ENCODE measurements at places on chromosomes 1 and 21.
A peak's percentile ranks its signal among the peaks of the same experiment; 100 is the strongest.

- peak; percentile 80 for DNase-seq
These were observed 4.4 kb upstream of the LGR6 start for GRCh38 chr1:202189001-202189790.

DNA sequence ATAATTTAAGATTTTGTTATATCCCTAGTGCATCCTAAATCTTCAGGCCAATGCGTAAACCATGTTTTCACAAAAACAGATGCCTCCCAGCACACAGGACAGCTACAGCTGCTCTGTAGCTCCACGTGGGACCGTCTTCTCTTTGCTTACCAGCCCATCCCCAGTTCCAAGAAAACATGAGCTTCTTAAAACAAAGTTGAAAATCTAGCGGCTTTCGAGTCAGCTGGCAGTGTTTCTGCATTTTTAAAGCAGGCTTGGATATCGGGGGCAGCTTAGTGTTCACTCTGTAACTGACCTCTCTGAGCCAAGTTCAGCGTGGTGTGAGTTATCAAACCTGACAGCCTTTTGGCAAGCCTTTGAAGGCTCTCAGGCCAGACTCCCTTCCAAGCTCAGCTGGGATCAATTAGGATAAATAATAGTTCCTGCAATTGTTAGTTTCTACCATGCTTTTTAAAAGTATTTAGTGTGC is 881.5 kb downstream of the LTN1 start:
- DNase-seq: no peak

GRCh38 chr1:86430376-86430775 is 6.4 kb downstream of the CLCA2 start:
- DNase-seq: no peak

GRCh38 chr1:57910782-57911181 is 486.9 kb upstream of the DAB1 start:
- no peak for DNase-seq

DNA sequence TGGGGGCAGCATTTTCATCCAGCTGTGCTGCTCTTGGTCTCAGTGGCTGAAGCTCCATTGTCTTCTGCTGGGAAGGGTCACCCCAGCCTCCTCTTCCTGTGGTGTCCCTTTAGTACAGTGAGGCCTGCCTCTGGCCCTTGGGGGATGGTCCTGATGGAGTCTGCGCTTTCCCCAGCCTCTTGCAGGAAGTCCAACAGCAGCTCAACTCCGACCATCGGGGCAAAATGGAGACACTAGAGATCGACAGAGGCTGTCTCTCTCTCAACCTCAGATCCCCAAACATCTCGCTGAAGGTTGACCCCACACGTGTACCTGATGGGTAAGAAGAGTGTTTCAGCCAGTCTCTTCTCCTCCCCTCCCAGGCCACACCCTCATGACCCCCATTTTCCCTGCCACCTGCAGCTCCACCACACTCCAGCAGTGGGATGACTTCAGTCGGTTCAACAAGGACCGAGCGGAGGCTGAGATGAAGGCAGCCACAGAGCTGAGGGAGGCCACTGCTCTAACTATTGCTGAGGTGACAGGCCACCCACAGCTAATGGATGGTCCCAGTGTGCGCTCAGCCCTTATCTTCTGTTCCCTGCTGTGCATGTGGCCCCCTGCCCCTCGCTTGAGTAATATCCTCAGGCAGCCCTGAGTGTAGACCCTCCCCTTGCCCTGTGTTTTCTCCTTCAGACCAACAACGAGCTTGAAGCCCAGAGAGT is 2.0 kb upstream of the ADPRS start:
- DNase-seq: no peak

- DNase-seq: no peak
These were observed 270.0 kb upstream of the BRINP3 start for GRCh38 chr1:190747704-190748103.

DNA sequence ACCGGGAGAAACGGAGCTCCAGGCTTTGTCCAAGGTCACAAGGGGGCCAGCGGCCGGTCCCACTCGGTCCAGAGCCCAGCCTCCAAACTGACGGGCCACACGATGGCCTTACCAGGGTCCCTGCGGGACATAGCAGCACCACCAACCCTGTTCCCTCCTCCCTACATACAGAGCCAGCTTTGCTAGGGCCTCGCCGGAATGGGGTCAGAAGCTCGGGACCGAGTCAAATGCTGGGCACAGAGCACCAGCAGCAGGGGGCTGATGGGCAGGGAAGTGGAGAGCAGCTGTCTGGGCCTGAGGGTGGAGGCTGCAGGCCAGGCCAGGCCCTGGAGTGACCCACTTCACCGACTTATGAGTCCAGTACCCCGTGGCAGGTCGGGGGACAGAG is 14.9 kb upstream of the TTC39A start:
- no peak for DNase-seq

- DNase-seq: no peak
These were observed 98.9 kb upstream of the IRF2BP2 start for GRCh38 chr1:234708700-234709395.

GRCh38 chr1:45356186-45356585 is 15.9 kb upstream of the MUTYH start:
- DNase-seq: no peak

- no peak for DNase-seq
These were observed 29.1 kb upstream of the IVNS1ABP start for GRCh38 chr1:185345913-185346720.

- DNase-seq: no peak
These were observed 676 bp upstream of the PADI2 start for GRCh38 chr1:17119773-17120480.

DNA sequence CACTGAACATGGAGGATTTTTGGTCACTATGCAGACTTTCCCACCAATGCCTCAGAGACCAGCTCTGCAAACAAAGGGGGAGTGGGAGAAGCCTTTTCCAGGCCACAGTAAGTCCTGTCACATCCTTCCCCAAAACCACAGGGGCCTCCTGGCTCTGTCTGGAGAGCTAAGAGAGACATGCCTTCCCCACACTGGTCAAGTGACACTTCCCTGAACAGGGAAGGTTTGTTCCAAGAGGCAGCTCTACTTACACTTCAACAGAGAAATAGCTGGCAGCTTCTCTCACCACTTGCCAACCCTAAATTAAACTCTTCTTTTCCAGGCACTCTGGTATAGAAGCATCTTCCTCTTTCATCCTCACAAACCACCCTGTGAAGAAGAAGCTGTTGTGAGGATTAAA is 39.7 kb downstream of the EDN2 start:
- no peak for DNase-seq

GRCh38 chr1:215056584-215056983 is 26.0 kb upstream of the KCNK2 start:
- DNase-seq: no peak
